Activated CD8-positive, alpha-beta memory T cell treated with anti-CD3 and anti-CD28 coated beads for 1 hour (primary cell): ENCODE measurements at places on chromosomes 6 and 20.

GRCh38 chr6:166318649-166319600 lies 10.7 kb upstream of the PRR18 start:
- DNase-seq, result no peak

GRCh38 chr6:17928514-17929430 lies 58.7 kb downstream of the KIF13A start:
- DNase-seq, result no peak

- no peak for DNase-seq
These were observed 54.8 kb downstream of the BTBD3 start for GRCh38 chr20:11972478-11972877.

DNA sequence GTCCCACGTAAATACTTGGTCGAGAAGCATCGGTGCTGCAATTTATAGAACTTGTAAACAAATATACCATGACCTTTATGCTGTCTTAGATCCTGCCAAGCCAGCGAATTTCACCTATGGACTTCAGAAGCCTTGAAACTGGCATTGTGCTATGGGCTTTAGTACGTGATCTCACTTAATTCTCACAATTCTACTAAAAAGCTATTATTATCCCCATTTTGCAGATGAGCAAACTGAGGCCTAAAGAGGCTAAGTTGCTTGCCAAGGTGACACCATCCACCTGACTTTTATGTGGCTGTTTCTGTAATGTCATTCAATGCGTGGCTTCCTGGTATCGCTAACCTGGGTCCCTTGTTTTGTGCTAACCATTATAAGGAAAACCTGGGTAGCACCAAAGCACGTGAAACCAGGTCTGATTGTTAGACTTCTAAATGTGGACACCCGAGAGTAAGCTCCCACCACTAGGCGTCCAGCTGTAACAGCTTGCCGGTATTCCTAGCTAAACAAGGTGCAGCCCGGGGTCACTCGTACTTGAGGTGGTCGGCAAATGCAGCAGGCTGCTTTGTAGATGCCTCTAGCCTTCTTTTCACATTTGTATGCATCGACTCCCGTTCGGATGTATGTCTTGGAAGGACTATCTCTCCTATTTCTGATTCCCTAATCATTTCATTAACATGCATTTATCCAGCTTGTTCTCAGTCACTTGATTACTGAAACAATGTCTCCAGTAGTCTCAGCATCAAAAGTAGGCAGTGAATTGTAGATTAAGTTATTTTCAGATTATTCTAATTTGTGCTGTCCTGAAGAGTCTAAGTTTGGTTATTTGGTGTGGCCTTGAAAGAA lies 1.1 kb downstream of the SYNJ2 start:
- no peak for DNase-seq

GRCh38 chr6:11738661-11739375 lies 39.8 kb downstream of the ADTRP start:
- no peak for DNase-seq

GRCh38 chr6:125245523-125246264 lies 56.1 kb downstream of the HDDC2 start:
- no peak for DNase-seq

DNA sequence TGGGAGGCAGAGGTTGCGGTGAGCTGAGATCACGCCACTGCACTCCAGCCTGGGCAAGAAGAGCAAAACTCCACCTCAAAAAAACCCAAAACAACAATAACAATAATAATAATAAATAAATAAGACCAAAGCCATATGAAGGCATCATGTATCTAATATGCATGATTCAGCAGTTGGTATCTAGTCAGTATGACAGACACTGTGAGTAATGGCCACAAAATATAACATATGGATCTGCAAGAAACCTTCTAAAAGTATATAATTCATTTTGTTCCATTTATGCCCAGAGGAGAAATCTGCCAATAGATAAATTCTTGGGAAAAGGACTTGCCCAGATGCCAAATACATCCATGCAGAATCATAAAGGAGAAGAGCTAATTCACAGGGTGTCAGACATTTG lies 252.3 kb downstream of the BTBD9 start:
- no peak for DNase-seq

DNA sequence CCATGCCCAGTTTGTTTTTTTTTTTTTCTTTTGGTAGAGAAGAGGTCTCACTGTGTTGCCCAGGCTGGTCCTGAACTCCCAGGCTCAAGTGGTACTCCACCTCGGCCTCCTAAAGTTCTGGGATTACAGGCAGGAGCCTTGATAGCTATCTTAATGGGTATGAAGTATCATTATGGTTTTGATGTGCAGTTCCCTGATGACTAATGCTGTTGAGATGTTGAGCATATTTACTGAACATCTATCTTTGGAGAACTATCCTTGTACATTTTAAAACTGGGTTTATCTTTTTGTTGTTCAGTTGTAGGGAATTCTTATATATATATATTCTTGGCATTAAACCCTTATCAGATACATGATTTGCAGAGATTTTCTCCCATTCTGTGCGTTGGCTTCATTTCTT lies 21.4 kb upstream of the MYL9 start:
- no peak for DNase-seq

GRCh38 chr6:6795393-6795792 lies 206.9 kb downstream of the LY86 start:
- DNase-seq, result no peak

DNA sequence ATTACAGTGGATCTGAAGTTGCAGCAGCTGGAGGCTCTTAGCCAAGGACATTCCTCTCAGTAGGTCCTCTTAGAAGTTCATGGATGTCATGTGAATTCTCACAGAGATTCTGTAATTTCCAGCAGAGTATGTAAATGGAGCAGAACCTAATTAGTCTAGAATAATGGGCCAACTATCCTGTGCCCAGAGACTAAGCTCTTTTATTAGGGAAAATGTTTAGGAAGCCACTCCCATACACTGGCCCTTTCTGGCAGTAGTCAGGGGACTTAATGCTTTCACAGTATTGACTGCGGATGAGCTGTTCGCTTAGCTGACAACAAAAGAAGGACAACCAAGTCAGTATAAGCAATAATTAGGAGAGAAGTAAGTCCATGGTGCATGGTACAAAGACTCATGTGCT lies 43.8 kb upstream of the KIF16B start:
- DNase-seq, result no peak

GRCh38 chr20:38426006-38426897 lies 8.9 kb downstream of the SNHG17 start:
- DNase-seq, result no peak
